ENCODE measurements at places on chromosomes 11 and 22.

GRCh38 chr11:43689167-43689566, 8.6 kb downstream of the HSD17B12 start:
- DNase-seq = no peak

DNA sequence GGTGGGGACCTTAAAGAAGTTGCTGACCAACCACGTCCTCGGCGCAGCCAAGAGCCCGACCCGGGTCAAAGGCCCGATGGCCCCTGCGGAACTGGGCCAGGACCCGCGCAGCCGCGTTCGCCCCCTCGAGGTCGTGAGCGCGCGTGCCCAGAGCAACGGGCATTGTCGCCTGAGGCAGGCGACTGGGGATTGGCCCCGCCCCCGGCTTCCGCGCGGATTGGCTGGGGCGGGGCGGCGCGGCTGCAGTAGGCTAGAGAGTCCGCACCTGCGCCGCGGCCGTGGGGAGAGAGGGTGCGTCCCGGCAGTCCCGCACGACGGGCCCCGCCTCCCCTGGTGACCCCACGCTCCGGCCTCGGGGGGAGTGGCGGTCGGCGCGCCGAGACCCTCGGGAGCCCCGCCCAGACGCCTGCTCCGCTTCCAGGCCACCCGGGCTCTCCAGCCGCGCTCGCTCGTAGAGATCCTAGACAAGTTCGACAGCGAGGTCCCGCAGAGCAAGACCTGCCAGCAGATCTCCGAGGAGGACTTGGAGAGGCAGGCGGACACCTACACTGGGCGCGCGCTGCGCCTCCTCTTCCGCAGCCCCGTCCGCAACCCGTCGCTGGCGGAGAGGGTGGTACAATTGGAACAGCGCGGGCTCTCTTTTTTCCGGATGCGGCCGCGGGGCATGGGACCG, 8.3 kb upstream of the PPIL2 start:
- peak; percentile 92 for DNase-seq

DNA sequence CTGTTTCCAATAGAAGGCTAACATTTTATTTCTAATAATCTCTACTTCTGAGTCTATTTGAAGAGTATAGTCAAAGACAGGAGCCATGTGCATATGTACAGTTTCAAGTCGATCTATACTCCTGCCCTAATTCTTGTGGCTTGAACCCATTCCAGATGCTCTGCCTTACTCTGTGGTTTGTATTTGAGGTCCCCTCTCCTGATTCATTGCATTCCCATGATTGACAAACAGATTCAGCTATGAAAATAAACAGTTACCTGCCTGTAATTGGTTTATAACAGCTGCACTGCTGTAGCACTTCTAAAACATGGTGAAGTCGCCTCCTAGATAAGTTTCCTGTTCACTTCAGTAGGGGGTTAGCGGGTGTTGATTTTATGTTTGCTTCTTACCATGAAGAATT, 138.7 kb downstream of the SOX6 start:
- DNase-seq = no peak

DNA sequence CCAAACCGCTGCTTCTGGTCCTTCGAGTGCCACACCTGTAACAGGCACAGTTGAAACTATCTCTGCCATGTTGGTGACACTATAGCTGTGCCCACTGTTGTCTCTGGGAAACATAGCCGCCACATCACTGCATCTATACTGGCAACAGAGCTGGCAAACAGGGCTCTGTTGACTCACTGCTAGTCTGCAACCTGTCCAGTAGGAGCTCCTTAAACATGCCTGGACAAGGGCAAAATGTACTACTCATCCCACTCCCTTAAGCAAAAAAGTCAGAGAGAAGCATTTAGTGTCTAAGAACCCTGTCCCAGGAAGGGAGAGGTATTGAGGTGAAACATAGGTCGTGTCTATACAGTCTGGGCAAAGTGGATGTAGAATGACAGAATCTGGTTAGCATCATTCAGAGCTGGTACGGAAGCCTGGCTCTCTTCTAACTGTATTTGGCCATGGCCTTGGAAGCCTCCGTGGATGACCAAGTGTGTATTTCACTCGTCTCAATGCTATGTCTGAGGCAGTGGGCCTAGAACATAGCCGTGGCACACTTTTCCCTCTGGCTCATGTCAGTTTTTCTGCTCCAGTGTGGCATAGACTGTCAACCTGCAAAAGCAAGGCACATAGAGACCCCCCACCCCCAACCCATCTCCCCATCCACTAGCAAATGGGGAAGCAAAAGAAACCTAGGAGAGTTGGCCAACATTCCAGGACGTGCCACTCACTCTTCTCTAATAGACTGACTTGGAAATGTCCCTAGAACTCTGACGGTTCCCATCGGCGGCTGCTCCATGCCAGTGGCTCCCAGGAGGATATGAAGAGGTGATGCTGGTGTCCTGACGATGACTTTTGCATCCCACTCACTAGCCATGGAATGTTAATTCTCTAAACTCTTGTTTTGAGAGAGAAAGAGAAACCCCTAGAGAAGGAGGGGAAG, 21.4 kb upstream of the PISD start:
- no peak for DNase-seq

DNA sequence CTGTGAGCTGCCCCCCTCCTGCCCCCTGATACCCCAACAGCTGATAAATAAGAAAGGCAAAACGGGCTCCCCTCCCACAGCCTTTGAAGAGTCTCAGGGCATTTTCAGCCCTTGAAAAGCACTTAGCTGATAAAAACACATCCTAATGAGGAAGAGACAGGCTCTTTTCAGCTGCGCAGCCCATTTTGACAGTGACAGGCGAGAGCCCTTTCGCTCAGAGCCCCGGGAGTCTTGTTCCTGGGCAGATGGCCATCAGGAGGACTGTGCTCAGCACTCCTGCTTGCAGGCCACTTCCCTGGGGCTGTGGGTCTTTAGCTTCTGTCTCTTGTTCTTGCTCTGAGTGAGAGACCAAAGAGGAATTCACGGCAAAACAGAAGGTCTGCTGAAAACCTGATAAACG, 757.2 kb downstream of the BRD1 start:
- no peak for DNase-seq

DNA sequence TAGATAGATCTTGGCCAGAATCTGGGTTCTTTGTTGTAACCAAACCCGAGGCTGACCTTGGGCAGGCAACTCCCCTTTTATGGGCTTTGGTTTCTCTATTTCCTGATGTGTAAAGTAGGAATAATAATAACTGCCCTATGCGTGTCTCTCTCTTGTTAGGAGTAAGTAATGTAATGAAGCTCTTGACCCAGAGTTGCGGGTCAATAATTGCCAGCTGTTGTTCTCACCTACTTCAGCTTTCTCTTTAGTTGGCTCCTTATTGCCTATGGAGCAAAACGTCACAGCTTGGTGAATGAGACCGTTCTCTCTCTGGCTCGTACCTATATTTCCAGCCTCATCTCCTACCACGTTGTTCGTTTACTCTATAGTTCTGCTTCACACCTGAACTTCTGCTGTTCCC, 56.6 kb upstream of the KIRREL3 start:
- no peak for DNase-seq

DNA sequence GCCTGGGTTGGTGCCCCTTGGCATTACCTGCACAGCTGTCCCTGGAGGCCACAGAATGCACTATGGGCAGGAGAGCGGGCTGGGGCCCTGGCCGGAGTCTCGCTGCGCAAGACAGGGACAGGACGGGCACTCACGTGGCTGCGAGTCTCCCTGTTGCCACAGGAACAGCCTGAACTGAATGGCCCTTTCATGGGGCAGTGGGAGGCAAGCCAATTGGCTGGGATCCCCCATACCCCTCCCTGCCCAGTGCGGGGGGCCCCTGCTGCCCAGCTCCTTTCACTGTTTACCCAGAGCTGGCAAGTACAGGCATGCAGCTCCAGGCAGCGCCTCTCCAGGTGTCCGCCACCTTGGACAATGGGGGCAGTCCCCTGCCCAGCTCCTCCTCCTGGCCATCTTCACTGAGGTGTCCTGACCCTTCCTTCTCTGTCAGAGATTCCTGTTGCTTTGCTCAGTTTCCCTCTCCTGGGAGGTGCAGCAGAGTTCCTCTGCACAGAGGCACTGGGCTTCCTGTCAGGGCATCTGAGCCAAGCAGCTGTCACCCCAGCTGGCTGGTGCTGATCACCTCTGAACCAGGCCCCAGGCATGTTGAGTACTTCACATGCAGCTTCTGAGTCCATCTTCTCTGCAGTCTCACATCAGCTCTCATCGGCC, 5.2 kb downstream of the USP2 start:
- DNase-seq = peak; percentile 65

GRCh38 chr11:87463486-87464102, 425.9 kb downstream of the TMEM135 start:
- no peak for DNase-seq
